ENCODE measurements at places on chromosomes 11 and 22.

- DNase-seq, result no peak
Measured at GRCh38 chr11:44005063-44005701, 42.6 kb upstream of the ACCSL start.

- DNase-seq, result no peak
Measured at GRCh38 chr11:64856382-64857227, 12.2 kb upstream of the CDC42BPG start.

DNA sequence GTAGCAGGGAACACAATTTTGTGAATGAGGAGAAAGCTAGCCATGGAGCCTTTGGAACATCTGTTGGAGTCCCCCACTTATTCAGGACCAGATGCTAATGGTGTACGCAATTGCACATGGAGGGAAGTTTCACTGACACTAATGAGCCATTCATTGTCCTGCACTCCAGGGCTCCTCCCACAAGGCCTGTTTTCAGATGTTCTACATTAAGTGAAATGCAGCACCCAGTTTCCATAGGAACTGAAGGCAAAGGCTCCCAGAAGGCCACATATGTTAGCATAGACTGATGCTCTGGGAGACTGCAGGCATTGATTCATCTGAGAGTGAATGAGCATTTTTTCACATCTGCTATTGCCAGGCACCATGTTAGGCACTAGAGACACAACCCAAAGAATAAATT lies 399.5 kb downstream of the ETS1 start:
- no peak for DNase-seq

DNA sequence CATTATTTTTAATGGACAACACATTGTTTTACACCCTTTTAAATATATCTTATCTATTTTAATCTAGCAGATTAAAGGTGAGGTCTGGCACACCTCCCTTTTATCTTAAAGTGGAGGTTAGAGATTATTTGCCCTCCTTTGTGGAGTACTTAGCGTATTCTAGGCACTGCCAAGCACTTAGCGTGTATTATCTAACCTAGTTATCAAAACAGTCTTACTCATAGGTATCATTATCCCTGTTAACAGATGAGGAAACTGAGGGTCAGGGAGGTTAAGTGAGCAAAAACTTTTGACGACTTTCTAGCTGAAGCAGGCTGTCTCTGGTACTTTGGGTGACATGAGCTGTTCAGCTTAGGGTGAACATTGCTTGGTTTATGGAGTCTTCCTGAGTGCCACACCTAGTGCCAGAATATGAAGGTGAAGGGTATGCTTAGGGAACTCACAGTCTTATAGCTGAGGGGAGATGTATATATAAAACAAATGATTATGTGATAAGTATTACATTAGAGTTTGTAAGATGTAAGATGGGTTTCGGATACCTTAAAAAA lies 55.0 kb downstream of the ZNRF3 start:
- no peak for DNase-seq

DNA sequence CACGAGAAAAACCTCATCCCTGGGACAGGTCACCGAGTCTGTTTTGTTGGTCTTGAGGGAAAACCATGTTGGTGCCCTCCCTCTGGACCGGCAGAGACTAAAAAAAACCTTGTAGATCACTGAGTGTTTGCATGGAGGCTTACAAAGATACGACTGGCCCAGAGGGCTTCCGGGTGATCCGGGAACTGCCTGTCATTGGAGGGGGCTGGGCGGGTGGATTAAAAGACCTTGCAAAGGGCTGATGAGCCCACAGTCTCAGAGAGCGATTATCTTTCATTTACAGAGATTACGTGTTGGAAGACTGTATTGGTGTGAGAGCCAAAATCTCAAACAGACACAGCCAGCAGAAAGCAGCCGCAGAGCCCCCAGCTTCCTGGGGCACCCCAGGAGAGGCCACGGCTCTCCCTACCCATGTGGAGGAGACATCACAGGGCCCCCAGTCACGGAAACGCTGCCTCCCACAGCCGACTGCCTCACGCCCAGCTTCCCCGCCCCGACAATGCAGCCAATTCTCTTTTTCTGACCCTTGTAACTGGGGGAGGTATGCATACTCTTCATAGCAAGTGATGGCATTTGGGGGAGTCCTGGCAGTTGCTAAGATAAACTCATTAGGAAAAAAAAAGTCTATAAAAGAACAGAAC lies 426.4 kb downstream of the CTTN start:
- no peak for DNase-seq

DNA sequence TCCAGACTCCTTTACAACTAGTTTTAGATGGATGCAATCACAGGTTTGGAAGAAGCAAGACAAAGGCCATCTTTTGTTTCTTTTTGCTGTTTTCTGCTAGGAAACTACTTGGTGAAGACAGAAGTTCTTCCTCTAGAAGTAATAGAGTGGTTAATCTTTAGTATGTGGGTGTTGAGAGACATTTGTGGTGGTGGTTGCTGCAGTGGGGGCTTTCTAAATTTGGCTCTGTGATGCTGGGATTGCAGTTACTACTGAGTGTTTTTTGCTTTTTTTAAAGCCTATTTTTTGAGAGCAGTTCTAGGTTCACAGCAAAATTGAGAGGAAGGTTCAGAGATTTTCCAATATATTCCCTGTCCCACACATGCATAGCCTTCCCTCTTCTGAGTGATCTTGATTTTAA lies 120.0 kb downstream of the AASDHPPT start:
- DNase-seq, result no peak

GRCh38 chr11:70834984-70835560 lies 417.3 kb downstream of the SHANK2 start:
- DNase-seq, result no peak

GRCh38 chr11:19686234-19686633 lies 26.4 kb upstream of the NAV2 start:
- no peak for DNase-seq

DNA sequence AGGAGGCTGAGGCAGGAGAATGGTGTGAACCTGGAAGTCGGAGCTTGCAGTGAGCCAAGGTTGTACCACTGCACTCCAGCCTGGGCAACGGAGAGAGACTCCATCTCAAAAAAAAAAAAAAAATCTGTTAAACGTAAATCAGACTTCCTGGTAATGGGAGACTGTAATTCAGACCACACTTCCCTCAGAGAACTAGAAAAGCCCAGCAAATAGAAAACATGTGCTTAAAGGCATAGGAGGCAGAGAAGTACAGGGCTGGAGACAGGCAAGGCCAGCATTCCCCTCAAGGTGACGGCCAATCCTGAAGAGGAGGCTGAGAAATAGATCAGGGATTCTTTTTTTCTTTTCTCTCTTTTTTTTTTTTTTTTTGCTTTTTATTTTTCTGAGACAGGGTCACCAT lies 8.2 kb downstream of the GGT5 start:
- no peak for DNase-seq

DNA sequence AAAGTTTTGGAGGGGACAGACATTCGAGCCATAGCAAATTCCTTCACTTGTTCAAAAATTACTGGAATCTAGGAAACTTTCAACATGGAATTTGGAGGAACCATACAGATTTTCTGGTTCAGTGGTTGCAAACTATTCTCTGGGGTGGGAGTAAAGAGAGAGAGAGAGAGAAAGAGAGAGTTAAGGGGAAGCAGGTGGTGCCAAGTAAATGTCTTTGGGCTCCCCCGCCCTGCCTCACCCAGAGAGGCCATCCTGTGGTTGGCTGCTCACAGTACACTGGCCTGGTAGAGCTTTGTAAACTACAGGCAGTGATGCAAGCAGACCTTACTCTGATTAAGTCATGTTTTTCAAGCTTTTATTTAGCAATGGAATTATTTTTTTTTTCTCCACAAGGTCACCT lies 82.6 kb downstream of the ADAMTS15 start:
- no peak for DNase-seq

DNA sequence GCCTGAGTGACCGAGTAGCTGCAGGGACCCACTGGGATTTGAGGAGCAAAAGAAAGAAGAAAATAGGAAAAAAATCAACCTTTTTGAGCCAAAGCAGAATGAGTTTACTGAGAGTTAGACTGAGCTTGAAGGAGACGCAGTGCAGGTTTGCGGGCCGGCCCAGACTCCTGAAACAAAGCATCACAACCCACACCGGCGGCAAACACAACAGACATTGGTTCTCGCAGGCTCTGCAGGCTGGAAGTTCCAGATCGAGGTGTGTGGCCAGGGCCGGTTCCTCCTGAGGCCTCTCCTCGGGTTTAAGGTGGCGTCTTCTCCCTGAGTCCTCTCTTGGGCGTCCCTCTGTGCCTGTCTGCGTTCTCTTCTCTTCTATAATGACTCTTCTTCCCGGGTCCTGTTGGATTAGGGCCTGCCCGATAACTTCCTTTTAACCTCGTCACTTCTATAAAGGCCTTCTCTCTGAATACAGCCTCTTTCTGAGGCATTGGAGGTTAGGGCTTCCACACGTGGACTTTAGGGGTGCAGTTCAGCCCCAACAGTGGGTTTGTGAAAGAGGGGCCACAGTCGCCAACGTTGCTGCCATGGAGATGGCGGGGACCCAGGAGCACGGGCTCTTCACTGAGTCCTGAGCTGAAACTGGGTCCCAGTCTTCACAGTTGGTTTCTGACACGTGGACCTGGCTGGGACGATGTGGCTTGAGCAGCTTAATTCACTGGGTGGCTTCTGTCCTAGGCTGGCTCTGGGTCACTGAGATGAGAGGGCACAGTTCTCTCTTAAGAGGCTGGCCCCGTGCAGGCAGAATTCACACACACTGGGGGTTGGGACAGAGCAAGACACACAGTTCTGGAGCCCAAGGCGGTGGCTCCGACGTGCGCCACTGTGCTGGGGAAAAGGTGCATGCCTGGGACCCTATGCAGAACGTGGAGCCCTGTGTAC lies 1047.7 kb downstream of the BRD1 start:
- DNase-seq, result no peak

Data from naive thymus-derived CD8-positive, alpha-beta T cell (primary cell).